CD4-positive, alpha-beta T cell treated with Interleukin-12 subunit alpha and Interleukin-12 subunit beta, for 1 hour (primary cell): ENCODE measurements at places on chromosomes 6 and 20.

DNA sequence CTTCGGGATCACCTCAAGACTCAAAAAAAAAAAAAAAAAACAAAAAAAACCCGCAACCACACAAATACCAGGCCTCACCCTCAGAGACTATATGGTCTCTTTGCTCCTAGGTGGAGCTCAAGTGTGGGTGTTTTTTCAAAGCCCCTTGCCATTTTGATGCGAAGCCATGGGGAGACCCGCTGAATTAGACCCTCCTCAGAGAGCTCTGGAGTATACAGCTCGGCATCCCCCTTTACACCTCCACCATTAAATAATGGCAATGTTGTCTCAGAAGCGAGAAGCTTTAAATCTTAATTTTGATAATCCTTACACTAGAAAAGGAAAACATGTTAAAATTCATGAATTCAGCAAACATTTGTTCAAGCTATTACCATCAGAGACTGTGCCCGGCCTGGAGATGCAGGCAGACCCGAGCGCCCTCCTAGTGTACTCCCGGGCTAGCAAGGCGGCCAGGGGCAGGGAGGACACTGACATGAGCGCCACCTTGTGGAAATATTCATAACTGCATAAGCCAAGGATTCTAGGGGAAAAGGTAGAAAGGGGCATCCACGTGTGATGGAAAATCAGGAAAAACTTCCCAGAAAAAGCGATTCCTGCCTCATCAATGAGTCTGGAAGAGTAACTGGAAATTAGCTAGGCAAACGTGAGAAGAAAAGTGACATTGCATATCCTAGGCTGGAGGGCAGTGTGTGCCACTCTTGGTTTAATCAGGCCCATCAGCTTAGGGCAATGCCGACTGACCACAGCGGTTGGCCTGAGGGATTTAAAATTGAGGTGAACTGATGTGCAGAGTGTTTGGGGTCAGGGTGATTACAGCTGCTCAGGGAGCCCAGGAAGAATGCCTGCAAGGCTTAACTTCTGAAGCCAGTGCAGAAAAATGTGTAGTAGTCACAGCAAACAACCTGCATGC lies 72.5 kb downstream of the B3GAT2 start:
- DNase-seq, result peak; percentile 63

DNA sequence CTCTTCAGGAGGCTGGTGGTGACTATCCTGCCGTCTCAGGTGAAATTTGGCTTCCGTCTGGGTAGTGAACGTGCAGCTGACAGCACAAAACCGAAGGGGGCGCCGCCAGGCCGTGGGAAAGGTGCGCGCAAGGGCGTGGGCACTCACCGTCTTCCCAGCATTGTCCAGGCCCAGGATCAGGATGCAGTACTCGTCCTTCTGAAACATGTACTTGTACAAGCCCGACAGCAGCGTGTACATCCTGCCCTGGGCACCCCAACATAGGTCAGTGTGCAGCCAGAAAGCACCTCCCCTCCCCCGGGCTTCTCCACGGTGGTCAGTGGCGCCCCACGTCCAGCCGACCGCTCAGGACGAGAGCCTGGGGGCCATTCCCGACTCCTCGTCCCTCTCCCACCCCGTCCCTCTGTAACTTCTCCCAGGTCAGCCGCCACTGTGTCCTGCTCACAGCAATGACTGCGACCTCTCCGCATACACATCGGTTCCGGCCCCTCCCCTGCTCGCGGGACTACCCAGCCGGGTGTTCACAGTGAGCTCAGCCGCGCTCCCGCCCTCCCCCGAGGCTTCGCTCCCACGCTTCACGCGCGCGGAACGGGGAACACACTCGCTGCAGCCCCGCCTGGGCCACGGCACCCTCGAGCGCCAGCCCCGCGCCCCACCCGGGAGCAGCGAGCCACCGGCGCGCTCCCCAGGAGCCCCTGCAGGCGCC lies 771 bp downstream of the ARFRP1 start:
- DNase-seq, result peak; percentile 70

GRCh38 chr6:18101271-18101670 lies 21.2 kb downstream of the NHLRC1 start:
- no peak for DNase-seq

DNA sequence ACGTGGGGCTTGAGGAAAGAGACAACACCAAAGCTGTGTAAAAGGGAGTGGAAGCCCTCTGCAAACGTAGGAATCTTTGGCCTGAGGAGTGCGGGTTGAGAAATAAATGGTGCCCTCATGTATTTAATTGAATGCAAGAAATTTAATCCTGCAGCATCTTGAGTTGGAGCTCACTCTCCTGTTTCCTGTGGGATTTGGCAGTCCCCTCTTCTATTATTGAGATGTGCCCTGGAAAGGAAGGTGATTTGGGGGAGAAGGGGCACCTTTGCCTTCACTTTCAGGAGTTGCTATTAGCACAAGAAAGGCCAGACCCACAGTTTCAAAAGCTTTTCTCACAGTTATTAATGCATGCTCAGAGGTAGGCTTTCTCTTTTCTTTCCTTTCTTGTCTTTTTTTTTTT lies 201.4 kb upstream of the HDDC2 start:
- DNase-seq, result no peak

DNA sequence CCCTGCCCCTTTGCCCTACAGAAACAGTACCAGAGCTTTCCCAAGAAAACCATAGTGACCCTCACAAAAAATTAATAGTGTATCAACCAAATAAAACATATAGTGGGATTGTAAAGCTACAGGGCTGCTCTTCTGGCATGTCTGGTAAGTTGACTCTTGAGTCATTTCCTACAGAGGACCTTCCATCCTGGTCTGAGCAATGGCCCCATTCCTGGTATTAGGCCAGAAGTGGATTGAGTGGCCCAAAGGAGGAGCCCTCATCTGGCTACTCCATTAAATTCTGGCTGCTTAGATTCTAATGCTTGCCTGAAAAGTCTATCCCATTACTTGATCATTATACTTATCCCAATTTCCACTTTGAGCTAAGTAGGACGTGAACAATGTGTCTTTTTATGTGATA lies 150.9 kb upstream of the HMGN3 start:
- no peak for DNase-seq

DNA sequence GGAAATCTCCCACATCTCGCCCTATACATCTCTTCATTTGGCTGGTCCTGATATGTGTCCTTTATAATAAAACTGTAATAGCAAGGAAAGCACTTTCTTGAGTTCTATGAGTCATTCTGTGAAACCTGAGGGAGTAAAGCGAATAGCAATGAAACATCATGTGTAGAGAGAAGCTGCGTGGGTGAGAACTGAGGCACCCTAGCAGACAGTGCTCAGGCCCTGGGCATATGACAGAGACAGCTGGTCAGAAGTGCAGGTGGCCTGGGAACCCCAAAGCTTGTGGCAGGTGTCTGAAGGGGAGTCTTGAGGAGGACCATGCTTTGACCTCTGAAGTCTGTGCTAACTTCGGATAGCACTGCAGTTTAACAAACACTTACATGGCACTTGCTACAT lies 1.3 kb upstream of the BLOC1S5 start:
- DNase-seq, result no peak

- no peak for DNase-seq
These were observed 149.7 kb downstream of the CDK19 start for GRCh38 chr6:110665600-110665999.

DNA sequence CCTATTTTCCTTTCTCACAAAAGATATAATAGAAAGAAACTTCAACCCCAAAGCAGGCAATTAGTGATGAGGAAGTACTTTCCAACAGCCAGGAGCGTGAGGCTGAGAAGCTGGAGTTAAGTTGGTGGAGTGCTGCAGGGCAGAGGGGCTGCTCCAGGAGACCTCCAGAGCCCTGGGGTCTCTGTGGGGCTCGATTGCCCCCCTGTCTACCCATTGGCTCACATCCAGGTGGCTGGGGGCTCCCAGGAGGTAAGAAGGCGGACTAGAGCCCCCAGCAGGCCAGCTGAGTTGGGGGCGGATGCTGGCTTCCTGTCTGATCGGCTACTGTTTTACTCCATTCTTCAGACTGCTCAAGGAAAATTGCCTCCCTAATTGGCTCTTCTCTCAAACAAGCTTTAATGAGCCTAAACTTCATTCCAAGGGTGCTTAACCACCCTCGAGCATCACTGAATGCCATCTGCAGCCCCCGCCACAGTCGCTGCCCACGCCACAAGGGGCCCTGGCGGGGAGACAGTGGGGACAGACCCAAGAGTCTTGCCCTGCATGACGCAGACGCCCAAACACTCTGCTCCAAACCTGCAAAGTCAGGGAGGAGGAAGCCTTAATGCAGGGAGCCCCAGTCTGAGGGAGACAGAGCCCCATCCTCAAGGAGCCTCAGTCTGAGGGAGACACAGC lies 78.6 kb downstream of the MDGA1 start:
- no peak for DNase-seq

GRCh38 chr6:42047790-42048405 lies 2.4 kb upstream of the TAF8 start:
- no peak for DNase-seq

GRCh38 chr6:75557068-75557467 lies 44.6 kb upstream of the SENP6 start:
- DNase-seq, result no peak

GRCh38 chr6:163354085-163354484 lies 60.4 kb upstream of the QKI start:
- no peak for DNase-seq

DNA sequence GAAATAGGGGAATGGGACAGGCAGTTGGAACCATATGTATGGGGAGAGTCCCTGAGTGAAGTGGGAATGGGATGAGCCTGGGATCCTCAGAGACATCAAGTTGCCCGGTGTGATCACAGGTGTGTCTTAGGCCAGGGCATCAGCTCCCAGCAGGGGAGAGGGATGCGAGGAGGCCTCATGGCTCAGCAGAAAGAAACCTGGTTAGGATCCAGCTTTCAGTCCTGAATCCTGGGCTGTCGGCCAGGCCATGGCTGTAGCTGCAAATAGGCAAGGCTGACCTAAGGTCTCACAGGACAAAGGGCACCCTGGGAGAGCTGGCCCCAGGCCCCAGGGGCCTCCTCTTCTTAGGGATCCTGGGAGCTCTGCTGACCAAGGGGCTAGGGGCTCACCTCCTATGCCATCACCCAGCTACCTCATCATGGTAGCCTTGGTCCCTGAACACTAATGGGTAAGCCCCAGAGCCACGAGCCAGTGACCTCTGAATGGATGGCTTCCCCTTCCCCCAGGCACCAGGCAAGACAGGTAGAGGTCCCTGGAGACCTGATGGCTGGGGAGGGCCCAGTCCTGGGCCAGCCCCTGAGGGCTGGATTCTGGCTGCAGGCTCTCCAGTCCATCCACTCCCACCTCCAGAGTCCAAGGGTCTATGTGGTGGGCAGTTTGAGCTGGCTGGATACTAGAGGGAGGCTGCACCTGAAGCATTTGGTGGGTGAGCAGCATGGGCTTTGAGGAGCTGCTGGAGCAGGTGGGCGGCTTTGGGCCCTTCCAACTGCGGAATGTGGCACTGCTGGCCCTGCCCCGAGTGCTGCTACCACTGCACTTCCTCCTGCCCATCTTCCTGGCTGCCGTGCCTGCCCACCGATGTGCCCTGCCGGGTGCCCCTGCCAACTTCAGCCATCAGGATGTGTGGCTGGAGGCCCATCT lies at the start of gene SLC22A7:
Gene SLC22A7 (plus strand): TSS at position 617 of the 921 bp plus-strand sequence. CDS start 99 bp downstream, at position 716.
- DNase-seq, result no peak

- no peak for DNase-seq
These were observed 1.1 kb downstream of the PTCHD4 start for GRCh38 chr6:48109944-48110343.

DNA sequence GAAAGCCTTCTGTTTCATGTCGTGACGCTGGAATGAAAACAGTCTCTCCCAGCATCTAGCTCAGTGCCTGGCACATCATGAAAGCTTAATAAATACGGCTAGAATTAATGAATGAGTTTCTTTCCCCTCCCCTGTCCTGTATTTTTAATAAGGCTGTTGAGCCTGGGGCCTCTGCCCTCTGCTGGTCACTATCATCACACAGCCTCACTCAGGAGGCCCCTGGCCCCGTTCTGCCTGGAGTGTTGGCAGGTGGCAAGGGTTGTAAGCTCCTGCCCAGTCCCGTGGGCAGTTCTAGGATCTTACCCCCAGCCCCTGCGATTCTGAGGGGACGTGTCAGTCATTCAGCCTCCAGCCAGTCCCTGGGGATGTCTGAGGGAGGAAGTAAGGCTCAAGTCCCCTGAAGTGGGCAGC lies 41.4 kb downstream of the PHACTR3 start:
- no peak for DNase-seq

GRCh38 chr20:19889011-19889953 lies 127.9 kb upstream of the NAA20 start:
- no peak for DNase-seq

GRCh38 chr6:157058574-157058973 lies 264.7 kb downstream of the TMEM242 start:
- no peak for DNase-seq

- DNase-seq, result no peak
These were observed 149.7 kb upstream of the SIM1 start for GRCh38 chr6:100614386-100614785.

DNA sequence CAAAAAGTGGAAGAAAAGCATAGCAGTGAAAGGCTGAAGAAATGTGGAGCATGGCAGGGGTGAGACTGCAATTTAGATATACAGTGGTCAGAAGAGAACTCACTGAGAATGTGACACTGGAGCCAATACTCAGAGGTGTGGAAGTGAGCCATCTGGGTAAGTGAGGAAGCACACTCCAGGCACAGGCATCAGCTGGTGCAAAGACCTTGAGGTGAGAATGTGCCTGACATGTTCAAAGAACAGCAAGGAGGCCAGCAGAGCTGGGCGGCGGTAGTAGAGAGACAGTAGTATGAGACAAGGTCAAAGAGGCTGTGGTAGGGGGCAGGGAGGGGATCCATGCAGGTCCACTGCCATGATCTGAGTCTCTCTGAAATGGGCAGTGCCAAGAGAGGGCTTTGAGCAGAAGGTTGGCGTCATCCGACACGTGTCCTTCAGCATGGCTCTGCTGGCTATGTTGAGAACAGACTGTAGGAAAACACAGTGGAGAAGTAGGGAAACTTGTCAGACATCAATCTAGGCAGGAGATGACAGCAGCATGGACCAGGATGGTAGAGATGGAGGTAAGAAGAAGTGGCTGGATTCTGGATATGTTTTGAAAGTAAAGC lies 84.4 kb downstream of the PLCG1 start:
- DNase-seq, result no peak

GRCh38 chr6:28988536-28989311 lies 16.4 kb downstream of the ZNF311 start:
- peak; percentile 79 for DNase-seq

DNA sequence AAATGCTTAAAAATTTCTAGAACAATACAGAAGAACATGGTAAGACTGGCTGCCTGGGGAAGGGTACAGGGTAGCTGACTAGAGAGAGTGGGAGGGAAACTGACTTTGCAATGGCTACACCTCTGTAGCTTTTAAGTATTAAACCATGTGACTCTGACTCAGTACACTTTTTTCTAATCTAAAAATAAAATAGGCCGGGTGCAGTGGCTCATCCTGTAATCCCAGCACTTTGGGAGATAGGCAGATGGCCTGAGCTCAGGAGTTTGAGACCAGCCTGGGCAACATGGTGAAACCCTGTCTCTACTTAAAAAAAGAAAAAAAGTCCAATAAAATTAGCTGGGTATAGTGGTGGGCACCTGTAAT lies 18.5 kb downstream of the ATP9A start:
- no peak for DNase-seq
